ENCODE measurements at places on chromosomes 4 and X.

- DNase-seq, result no peak
These were observed 58.4 kb upstream of the CBR4 start for GRCh38 chr4:169068423-169068822.

DNA sequence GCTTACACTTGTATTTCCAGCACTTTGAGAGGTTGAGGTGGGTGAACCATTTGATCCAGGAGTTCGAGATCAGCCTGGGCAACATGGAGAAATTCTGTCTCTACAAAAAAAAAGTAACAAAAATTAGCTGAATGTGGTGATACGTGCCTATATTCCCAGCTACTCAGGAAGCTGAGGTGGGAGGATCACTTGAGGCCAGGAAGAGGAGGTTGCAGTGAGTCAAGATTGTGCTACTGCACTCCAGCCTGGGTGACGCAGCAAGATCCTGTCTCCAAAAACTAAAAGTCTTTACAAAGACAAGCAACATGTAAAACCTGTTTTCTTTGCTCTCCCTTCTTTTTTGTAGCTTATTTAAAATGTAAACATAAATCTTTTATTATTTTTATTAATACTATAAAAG is 1156.1 kb downstream of the FAT4 start:
- DNase-seq, result no peak

DNA sequence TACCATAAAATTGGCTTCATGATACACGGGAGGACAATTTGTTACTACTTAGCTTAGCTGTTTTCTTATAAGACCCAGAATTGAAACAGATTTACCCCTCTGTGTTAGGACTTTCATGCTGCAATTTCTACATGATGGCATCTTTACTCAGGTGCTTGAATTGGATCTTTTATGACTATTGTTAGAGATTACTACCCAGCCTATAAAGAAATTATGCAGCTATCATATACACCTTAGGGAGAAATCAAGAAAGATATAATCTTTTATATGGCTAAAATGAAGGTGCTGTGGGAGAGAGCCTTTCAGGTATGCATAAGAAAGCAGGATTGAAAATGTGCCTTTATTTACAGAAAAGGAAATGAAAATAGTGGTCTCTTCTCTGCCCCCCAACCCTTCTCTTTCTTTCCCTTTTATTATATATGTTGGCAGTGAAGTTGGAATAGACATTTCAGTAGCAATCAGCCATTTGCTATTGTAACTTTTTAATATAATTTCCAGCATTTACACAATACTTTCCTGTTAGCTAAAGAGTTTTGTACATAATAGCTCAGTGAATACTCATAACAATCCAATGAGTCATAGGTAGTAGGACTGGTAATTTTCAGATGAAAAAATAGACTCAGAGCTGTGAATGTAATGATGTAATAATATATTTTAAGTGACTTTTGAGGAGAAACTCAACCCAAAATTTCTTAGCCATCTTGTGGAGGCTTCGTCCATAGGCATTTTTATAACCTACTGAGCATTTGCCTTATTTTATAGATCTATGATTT is 311.8 kb downstream of the ADGRL3 start:
- no peak for DNase-seq

DNA sequence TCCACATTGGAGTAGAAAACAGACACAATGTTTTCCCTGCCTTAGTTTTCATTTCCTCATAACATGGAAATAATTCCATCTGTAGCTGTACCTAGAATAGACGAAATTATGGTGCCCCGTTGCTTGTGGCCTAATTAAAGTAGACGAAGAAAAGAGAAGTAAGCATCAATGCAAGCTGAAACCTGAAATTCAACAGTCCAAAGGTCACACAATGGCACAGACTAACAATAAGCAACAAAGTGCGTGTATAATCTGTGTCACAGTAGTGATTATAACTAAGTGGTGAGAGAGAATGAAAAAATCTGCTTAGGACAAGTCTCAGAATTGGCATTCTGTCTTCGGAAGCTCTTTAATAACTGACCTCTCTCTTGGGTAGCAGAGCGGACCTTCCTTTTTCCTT is 24.3 kb downstream of the MAGEB17 start:
- DNase-seq, result no peak

- DNase-seq, result no peak
These were observed 53.4 kb downstream of the HMX1 start for GRCh38 chr4:8818063-8818881.

GRCh38 chr4:41346306-41347061 is 89.8 kb downstream of the UCHL1 start:
- DNase-seq, result no peak

DNA sequence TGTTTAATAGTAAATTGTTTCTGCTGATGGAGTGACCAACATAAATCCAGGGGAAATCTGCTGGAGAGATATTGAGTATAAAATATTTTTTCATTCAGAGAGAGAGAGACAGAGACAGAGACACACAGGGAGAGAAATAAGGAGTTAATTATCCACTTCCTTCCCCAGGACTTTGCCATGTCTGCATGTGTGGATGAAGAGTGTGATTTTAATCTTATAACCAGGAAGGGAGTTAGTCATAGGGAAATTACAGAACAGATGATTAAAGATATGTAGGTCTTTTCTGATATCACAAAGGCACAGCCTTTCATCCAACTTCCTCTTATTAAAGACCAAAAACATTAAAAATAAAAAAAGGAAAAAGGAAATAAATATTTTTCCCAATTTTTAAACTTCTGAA is 526.3 kb downstream of the SPRY1 start:
- DNase-seq, result no peak

DNA sequence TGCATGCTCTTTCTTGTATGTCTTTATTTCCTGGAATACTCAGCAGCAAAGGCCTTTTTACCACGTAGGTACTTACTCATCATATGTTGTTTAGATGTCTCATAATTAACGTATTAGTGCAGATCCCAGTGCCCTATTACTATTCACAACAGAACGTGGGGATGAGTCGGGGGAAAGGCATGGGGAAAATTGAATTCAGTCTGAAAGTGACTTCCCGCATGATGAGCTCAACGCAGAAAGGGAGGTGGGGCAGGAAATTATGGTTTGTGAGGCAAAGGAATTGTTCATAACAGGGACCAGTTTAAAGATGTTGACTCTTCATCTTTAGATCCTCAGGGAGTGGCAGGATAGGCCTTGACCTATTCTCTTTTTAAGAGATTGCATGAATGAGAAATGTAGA is 2.0 kb upstream of the TMPRSS11D start:
- no peak for DNase-seq

Measured in stimulated activated CD8-positive, alpha-beta memory T cell treated with anti-CD3 and anti-CD28 coated beads, Interleukin-7, amount 100 ng/mL, for 1 hour (primary cell).